ENCODE measurements at places on chromosomes 1 and 21.

DNA sequence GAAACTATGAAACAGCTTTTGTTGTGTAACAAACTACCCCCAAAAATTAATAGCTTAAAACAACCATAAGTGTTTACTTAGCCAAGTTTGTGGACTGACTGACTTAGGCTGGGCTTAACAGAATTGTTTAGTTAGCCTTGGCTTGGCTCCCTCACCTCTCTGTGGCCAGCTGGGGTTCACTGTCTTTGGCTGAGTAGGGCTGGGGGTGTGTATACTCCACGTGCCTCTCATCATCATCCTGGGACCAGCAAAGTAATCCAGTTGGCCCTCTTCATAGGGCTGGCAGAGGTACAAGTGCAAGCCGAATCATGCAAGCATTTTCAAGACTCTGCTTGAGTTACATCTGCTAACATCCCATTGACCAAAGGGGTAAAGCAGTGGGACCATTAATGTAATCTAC, 252.3 kb downstream of the BRINP2 start:
- no peak overlapping the region for H3K4me3 ChIP-seq
- H3K36me3 ChIP-seq: no peaks in the 10 kb centered on the region
- H3K27me3 ChIP-seq: no peaks in the 10 kb centered on the region
- DNase-seq: no peak
- H3K27ac ChIP-seq: no peak overlapping the region
- no peaks in the 10 kb centered on the region for H3K4me1 ChIP-seq

DNA sequence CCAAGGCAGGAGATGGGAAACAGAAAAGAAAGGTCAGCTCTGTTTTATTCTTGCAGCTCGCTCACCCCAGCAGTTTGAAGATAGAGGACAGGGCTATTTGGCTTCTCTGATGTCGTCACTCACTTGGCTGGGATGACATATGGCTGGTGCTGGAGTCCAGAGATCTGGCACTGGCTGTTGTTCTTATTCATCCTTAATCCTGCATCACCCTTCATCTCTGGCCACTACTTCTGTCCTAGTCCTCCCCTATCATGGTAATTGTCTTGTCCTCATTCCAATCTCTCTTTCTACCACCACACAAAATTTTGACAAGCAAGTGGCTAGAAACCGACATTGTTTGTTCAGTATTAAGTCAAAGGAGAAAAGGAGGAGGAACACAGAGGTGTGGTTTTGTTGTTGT, 103.8 kb upstream of the PDE4B start:
- H3K36me3 ChIP-seq: no peaks in the 10 kb centered on the region
- H3K27me3 ChIP-seq: peaks cover 28% of the 10 kb centered on the region
- DNase-seq: no peak

- DNase-seq: no peak
- H3K4me1 ChIP-seq: no peaks in the 10 kb centered on the region
- no peaks in the 10 kb centered on the region for H3K36me3 ChIP-seq
- H3K27me3 ChIP-seq: no peaks in the 10 kb centered on the region
These were observed 1807.8 kb downstream of the BRINP3 start for GRCh38 chr1:188669728-188670382.

- H3K36me3 ChIP-seq: peaks cover 4% of the 10 kb centered on the region
- H3K4me3 ChIP-seq: no peak overlapping the region
- H3K27ac ChIP-seq: peak overlapping the region; percentile 84
These were observed 11.8 kb upstream of the RASSF5 start for GRCh38 chr1:206495493-206496046.

DNA sequence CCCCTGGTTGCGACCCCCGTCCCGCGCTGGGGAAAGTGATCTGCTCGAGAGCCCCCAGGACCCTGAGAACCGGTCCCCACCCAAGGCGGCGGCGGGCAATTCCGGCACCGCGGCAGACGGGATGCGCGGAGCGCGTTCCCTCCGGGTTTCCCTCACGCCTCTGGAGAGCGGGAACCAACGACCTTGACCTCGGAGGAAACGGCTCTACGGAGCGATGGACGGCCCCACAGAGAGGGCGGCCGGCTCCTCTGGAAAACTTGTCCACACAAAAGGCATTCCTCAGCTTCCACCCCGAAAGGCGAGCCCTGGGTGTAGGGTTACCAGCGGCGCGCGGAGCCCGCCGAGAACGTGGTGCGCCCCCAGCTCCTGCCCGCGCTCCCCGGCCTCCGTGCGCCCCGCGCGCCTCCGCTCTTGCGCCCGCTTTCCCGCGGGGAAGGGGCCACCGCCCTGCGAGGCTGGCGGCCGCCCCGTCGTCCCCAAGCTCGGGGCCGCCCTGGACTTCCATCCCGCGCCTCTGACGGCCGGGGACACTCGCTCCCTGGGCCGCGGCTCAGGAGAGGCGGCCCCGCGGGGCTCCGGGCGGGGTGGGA, 391 bp upstream of the KIAA1614 start:
- no peak overlapping the region for H3K4me3 ChIP-seq
- peaks cover 2% of the 10 kb centered on the region for H3K36me3 ChIP-seq
- peaks cover 9% of the 10 kb centered on the region for H3K4me1 ChIP-seq
- H3K27ac ChIP-seq: no peak overlapping the region
- peaks cover 62% of the 10 kb centered on the region for H3K27me3 ChIP-seq

- H3K27me3 ChIP-seq: peaks cover 72% of the 10 kb centered on the region
- H3K27ac ChIP-seq: no peak overlapping the region
- DNase-seq: no peak
These were observed 6.6 kb upstream of the PRRX1 start for GRCh38 chr1:170657275-170657853.

GRCh38 chr21:34611528-34611927, 3.4 kb downstream of the RCAN1 start:
- H3K27me3 ChIP-seq: peaks cover 7% of the 10 kb centered on the region
- no peak for DNase-seq
- peaks cover 22% of the 10 kb centered on the region for H3K4me1 ChIP-seq
- no peak overlapping the region for H3K4me3 ChIP-seq

- H3K4me3 ChIP-seq: no peak overlapping the region
- no peak for DNase-seq
- no peak overlapping the region for H3K27ac ChIP-seq
- no peaks in the 10 kb centered on the region for H3K27me3 ChIP-seq
These were observed 2.8 kb upstream of the SEC22B start for GRCh38 chr1:120178799-120179756.

- H3K36me3 ChIP-seq: no peaks in the 10 kb centered on the region
- no peak overlapping the region for H3K27ac ChIP-seq
- H3K27me3 ChIP-seq: no peaks in the 10 kb centered on the region
- peak; percentile 7 for DNase-seq
- no peak overlapping the region for H3K4me3 ChIP-seq
These were observed 32.4 kb downstream of the SLC19A1 start for GRCh38 chr21:45509566-45510465.

GRCh38 chr1:9594471-9595155, 5.9 kb downstream of the TMEM201 start:
- H3K36me3 ChIP-seq: no peaks in the 10 kb centered on the region
- H3K27me3 ChIP-seq: no peaks in the 10 kb centered on the region
- no peak for DNase-seq
- no peak overlapping the region for H3K4me3 ChIP-seq
- H3K4me1 ChIP-seq: peaks cover 19% of the 10 kb centered on the region
- no peak overlapping the region for H3K27ac ChIP-seq

DNA sequence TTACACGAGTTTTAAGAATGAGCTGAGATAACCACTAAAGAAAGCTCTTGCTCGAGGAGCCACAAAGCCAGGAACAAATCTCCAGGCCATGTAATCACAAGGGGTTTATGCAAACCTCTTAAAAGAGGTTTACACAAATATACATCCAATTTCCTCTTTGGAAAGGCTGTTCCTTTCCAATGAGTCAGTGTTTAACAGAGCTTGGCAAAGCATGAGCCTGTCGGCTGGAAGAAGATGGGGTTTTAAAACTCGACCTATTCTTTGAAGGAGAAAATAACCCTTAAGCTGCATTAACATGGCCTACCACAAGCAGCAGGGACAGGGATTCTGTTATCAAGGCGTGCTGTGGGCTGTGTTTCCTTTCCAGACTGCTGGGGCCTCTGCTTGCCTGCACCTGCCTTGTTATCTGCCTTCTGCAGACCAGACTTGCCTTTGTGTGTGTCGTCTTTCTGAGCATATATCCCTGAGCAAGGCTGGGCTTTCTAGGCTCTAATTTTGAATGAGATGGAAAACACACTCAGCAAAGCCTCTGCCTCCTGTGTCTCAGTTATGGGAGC, 40.6 kb upstream of the CYP2J2 start:
- H3K27ac ChIP-seq: no peak overlapping the region
- no peak overlapping the region for H3K4me3 ChIP-seq
- no peak for DNase-seq
- H3K36me3 ChIP-seq: no peaks in the 10 kb centered on the region

DNA sequence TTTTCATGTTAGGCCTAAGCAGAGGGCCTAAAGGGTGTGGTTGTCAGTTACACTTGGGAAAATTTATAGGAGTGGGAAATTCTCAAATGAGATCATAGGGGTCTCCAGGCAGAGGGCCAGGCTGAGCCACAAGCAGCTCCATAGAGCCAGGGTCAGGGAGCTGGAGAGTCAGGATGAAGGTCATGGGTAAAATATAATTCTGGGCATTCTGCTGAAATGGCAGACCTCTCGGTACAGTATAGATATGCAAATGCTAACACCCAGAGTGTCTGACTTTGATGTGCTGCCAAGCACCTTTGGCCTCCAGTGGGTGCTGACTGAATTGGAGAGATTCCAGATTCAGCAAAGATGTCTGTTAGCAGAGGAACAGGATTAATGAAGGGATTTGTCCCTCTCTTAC, 40.1 kb downstream of the DNM3 start:
- peaks cover 2% of the 10 kb centered on the region for H3K36me3 ChIP-seq
- no peaks in the 10 kb centered on the region for H3K27me3 ChIP-seq

GRCh38 chr1:21368515-21369289, 71.2 kb upstream of the NBPF3 start:
- H3K4me1 ChIP-seq: peaks cover 11% of the 10 kb centered on the region
- H3K4me3 ChIP-seq: no peak overlapping the region
- DNase-seq: peak; percentile 49
- no peaks in the 10 kb centered on the region for H3K36me3 ChIP-seq
- no peak overlapping the region for H3K27ac ChIP-seq

DNA sequence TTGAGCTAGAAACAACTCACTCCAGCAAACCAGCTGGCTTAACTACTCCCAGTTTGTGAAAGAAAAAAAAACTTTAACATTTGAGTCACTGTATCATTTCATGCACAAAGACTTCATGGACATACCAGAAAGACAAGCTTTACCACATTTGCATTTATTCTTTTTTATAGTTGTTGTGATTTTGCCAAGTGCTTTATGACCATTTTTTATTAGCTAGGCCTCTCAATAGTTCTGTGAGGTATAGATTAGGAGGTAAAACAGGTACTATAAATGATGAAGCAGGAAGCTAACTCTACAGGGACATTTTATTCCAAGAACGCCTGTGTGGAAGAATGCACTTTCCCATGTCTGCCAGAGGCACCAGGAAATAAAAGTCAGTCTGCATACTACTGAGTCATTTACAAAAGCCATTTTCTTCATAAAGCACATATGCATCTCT, 8.2 kb upstream of the DENND1B start:
- H3K36me3 ChIP-seq: peaks cover 2% of the 10 kb centered on the region
- no peak overlapping the region for H3K27ac ChIP-seq
- H3K27me3 ChIP-seq: no peaks in the 10 kb centered on the region

GRCh38 chr1:92441697-92442342, 44.9 kb downstream of the GFI1 start:
- peaks cover 8% of the 10 kb centered on the region for H3K4me1 ChIP-seq
- DNase-seq: no peak
- H3K4me3 ChIP-seq: no peak overlapping the region
- no peak overlapping the region for H3K27ac ChIP-seq
- no peaks in the 10 kb centered on the region for H3K27me3 ChIP-seq

- H3K36me3 ChIP-seq: no peaks in the 10 kb centered on the region
- H3K4me1 ChIP-seq: peaks cover 11% of the 10 kb centered on the region
- no peak overlapping the region for H3K27ac ChIP-seq
- H3K27me3 ChIP-seq: no peaks in the 10 kb centered on the region
These were observed 4.9 kb downstream of the TMCO2 start for GRCh38 chr1:40252601-40253000.

- peaks cover 5% of the 10 kb centered on the region for H3K36me3 ChIP-seq
- DNase-seq: no peak
- no peak overlapping the region for H3K4me3 ChIP-seq
- H3K27ac ChIP-seq: no peak overlapping the region
These were observed 19.2 kb downstream of the TRPM2 start for GRCh38 chr21:44372616-44373015.

DNA sequence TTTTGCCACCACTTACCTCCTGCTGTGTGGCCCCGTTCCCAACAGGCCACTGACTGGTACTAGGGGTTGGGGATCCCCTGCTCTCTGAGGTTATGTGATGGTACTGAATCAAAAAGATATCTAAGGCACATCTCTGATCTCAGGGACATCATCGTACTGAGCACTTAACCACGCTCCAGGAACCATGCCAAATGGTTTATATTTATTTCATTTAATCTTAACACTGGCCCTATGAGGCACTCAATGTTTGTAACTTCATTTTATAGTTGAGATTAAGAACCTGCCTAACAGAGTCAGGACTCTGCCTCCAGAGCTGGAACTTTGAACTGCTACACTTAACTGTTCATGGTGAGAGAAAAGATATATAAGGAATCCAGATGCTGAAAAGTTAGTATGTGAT, 98.0 kb upstream of the HP1BP3 start:
- peaks cover 4% of the 10 kb centered on the region for H3K4me1 ChIP-seq
- peaks cover 11% of the 10 kb centered on the region for H3K36me3 ChIP-seq
- H3K4me3 ChIP-seq: no peak overlapping the region
- DNase-seq: no peak
- H3K27me3 ChIP-seq: no peaks in the 10 kb centered on the region
- H3K27ac ChIP-seq: no peak overlapping the region

GRCh38 chr1:54643736-54644135, 2.1 kb downstream of the MROH7 start:
- H3K27me3 ChIP-seq: peaks cover 13% of the 10 kb centered on the region
- H3K4me3 ChIP-seq: no peak overlapping the region
- H3K27ac ChIP-seq: no peak overlapping the region
- H3K36me3 ChIP-seq: no peaks in the 10 kb centered on the region
- DNase-seq: no peak

DNA sequence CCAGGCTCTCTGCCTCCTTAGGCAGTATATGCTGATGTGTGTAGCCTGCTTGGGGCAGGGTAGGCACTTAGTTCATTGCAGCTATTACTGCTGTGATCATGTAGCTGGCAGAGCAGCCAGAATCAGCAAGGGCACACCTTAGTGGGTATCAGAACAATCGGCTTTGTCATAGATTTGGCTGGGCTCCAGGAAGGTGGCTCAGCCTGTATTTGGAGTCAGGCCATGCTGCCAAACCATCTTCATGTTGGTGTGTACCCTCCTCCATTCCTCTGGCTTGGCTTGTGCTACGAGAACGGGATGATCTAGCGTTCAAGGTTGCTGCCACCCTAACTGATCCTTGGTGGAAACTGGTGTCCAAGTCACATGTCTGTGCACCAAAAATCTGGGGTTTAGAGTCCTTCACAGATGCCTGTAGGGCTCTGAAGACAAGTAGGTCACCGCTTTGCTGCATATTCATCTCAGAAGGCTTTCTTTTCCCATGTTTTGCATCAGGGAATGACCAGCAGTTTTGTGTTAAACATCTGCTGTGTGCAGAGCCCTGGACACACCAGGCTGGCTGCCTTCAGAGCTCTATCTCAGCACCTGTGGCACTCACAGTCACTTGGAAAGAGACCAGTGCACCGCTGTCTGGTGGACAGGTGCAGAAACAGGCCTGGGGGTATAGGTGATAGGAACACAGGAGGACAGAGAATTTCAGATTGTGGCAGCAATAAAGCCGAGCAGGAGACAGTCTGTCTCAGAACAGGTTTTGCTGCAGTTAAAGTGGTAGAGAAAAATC, 23.7 kb downstream of the VANGL1 start:
- DNase-seq: no peak
- H3K27ac ChIP-seq: no peak overlapping the region
- H3K27me3 ChIP-seq: no peaks in the 10 kb centered on the region
- H3K36me3 ChIP-seq: no peaks in the 10 kb centered on the region
- H3K4me1 ChIP-seq: peaks cover 3% of the 10 kb centered on the region

GRCh38 chr1:74629283-74629682, 44.3 kb downstream of the ERICH3 start:
- no peak overlapping the region for H3K4me3 ChIP-seq
- DNase-seq: no peak
- no peak overlapping the region for H3K27ac ChIP-seq
- no peaks in the 10 kb centered on the region for H3K4me1 ChIP-seq
- H3K36me3 ChIP-seq: no peaks in the 10 kb centered on the region
- peaks cover 6% of the 10 kb centered on the region for H3K27me3 ChIP-seq
